ENCODE measurements at places on chromosomes 2 and 18.

DNA sequence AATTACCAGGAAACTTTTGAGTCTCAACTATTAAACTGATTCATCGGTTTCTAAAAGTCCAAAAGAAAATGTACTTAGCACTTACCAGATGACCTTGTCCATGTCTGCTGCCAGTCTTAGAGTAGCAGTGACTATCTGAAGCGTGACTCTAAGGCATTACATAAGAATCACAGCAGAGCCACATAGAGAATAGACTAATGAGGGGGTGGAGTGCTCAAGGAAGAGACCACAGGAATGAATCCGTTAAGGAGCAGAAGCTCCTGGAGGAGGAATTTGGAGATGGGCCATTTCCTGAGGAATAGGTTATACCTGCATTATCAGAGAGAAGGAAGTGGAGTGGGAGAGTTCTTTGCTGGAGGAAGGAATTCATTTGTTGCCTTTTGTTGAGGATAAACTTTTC is 116.0 kb downstream of the MAP3K20 start:
- DNase-seq: peak; percentile 23

- DNase-seq: no peak
Measured at GRCh38 chr18:61352611-61353010, 19.4 kb downstream of the CDH20 start.

DNA sequence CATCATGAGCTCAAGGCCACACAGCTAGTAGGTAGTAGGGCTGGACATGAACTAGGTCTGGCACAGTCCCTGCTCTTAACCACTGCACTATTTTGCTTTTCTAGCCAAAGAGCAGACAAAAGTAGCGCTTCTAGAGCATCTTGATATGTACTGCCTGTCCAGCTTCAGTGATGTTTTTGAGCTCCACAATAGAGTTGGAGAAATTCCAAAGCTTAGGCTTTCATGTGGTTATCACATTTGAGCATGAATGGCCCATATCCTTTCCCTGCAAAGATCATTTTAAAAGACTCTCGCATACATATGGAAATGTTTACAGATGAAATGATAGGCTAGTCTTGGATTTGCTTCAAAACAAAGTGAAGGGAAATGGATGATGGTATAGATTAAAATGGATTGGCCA is 128.7 kb downstream of the MAP3K20 start:
- DNase-seq: peak; percentile 25

- DNase-seq: no peak
Measured at GRCh38 chr2:119288576-119288975, 64.9 kb downstream of the STEAP3 start.

Measured in fibroblast of skin of scalp (primary cell).